Stimulated activated CD4-positive, alpha-beta T cell treated with anti-CD3 and anti-CD28 coated beads, Interleukin-4, amount 100 ng/mL, for 24 hours (primary cell): ENCODE measurements at places on chromosomes 5 and 9.
A peak's percentile ranks its signal among the peaks of the same experiment; 100 is the strongest.

GRCh38 chr9:105245029-105245890 lies 809 bp downstream of the SLC44A1 start:
- DNase-seq = peak; percentile 32

GRCh38 chr5:115068239-115069086 lies 101.2 kb downstream of the TRIM36 start:
- DNase-seq = peak; percentile 28

DNA sequence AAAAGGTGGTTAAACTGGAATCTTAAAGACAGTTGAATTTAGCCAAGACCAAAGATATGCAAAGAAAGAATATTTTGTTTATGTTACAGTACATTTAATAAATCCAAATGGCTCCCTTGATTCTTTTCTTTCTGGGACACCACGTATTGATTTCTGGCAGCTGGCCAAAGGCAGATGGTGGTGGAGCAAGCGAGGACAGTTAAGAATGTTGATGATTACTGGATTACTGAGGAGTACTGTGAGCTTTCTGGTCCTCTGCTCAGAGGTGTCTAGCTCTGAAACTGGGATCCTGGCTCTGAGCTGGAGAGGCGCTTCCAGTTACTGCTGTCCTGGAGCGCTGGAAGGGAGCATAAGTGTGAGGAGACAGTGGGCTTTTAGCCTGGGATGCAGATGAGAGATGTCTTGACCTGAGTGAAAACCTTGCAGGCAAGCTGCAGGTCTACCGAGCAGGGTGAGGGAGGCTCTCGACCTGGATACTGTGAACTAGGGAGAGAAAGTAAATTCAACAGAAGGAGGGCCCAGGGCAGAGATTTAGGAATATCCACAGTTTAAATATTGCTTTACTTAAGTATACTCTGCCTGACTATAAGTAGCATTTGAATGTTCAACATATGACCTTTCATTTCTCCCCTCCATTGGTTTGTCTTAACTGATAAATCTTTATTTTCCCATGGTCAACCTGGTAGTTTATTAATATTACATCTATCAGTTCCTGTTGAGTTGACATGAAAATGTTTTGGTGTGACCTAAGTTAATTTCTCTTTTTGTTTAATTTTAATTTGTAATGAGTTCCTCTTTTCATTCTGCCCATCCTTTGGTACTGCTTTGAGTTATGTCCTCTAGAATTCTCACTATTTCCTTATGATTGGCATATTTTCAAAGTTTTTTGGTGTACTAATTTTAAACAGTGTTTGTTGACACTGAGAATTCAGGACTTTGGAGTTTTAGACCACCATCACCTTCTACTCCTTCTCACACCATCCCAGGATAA lies 3.7 kb downstream of the SYK start:
- DNase-seq = no peak

DNA sequence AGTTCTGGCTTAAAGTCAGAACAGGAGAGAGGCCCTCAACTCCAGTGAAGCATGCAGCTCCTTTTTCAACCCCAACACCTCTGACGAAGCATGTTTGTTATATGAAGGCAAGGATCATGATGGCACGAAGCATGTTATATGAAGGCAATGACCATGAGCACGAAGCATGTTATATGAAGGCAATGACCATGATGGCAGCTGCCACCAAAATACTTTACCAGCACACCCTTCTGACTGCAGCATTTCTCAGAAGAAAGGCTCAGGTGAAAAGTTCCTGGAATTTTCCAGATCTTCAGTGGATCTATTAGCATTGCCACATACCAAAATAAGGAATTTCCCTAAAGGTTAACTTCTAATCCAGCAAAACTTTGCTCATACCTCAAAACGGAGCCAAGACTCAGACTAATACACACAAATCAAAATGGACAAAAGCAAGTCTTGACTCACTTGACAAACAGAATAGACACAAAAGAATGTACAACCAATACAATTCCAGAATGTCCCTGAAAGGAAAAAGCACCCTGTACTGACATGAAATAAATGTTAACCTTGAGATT lies 217.4 kb downstream of the FANCC start:
- no peak for DNase-seq

DNA sequence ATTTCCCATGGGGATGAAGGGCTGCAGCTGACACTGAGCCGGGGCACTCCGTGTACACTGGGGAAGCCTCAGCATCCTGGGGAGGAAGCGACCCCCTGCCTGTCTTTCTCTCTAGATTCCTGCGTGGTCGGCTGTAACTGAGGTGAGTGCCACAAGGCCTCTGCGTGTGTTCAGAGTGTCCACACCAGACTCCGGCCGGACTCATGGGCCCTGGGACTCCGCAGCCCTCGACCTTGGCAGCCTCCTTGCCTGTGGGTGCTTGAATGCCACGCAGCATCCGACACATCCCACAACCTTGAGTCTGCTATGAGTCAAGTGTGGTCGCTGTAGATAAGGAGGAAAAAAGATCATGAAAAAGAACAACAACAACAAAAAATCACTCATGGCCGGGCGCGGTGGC lies 23.4 kb downstream of the PAEP start:
- DNase-seq = no peak

DNA sequence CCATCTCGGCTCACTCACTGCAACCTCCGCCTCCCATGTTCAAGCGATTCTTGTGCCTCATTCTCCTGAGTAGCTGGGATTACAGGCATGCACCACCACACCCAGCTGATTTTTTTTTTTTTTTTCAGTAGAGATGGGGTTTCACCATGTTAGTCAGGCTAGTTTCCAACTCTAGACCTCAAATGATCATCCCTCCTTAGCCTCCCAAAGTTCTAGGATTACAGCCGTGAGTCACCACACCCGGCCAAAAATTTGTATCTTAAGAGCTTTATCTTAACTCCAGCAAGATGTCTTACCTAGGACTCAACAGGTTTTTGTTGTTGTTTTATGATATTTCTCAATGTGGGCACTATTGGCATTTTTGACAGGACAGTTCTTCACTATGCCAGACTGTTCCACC lies 27.9 kb downstream of the LYRM7 start:
- no peak for DNase-seq

GRCh38 chr5:75862872-75863271 lies 145.6 kb upstream of the POC5 start:
- DNase-seq = no peak

- DNase-seq = no peak
These were observed 19.4 kb downstream of the CWC27 start for GRCh38 chr5:64788156-64788555.

DNA sequence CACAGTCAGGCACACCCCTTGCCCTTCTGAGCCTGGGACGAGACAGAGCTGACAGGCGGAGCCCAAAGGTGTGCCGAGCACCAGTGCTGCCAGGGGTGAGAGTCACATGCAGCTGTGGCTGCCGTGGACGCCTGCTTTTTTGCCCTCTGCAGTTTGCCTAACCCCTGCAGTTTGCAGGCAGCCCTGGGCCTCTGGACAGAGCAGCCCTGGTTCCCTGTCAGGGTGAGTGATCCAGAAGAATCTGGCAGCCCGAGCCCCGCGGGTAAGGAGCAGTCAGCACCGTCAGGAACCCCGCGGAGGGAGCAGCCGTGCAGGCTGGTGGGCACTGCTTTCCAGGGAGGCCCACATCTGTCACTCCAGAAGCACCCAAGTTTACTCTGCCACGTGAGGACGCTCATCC lies 30.3 kb downstream of the CEP72 start:
- no peak for DNase-seq

GRCh38 chr5:2888520-2889060 lies 137.1 kb upstream of the IRX2 start:
- DNase-seq = no peak

DNA sequence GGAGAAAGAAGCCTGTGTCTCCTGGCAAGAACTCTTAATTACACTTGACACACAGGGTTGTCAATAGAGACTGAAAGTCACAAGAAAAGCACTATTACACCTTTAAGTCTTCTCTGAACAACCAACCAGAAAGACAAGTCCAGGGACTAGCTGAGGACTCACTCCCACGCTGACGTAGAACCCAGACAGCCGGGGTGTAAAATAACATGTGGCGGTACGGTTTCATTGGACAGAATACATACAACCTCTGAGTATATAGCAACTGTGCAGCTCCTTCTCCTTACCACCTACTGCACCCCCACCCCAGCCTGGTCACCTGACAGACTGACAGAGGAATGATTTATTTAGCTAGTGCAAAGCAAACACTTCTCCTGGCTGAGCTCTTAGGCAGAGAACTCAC lies 103.4 kb upstream of the RASEF start:
- no peak for DNase-seq

- DNase-seq = no peak
These were observed 59.9 kb downstream of the ROPN1L start for GRCh38 chr5:10501554-10502075.

DNA sequence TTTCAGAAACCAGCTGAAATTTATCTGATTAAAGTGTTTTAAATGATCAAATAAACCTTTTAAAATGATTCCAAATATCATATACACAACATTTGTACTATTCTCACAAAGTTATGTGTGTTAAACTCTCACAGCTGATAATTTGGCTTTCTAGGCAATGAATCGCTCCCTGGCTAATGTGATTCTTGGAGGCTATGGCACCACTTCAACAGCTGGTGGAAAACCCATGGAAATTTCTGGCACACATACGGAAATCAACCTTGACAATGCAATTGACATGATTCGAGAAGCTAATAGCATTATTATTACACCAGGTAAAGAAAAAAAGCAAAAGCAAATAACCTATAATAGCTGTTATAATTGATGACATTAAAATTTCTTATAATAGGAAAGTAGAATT lies 72.4 kb downstream of the NNT start:
- DNase-seq = no peak

DNA sequence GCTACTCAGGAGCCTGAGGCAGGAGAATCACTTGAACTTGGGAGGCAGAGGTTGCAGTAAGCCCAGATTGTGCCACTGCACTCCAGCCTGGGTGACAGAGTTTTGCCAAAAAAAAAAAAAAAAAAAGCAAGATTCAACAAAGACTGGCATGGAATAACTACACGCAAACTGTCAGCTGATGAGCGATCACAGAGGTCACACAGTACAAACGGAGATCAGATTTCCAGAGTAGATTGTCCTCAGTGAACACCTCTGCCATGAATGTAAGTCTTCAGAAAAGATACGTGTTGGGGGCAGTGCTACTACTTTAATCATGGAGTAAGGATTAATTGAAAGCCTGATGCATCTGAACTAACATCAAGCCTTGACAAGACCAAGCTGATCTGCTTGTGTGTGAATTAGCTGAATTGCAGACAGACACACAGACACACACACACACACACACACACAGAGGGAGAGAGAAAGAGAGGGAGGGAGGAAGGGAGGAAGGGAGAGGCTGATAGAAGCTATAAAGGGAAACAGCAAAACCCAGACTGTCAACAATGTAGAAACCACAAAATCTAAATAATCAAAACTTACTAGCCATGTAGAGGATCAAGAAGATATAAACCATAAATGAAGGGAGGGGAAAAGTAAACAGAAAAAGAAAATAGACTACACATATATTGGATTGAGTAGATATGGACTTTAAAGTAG lies 222.9 kb upstream of the ZNF462 start:
- no peak for DNase-seq

DNA sequence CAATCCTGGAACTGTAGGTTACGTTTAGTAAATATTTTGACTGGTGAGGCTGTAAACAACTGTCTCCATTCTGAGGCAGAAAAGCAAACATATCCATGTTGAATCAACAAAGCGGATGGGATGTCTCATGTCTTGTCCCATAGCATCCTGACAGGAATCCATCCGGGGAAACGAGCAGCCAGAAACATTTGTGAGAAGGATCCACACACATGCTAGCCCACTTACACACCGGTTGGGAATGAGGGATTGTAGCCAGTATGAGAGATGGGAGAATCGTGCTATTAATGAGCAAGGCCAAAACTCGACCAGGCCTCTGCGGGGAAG lies 117.5 kb downstream of the FSTL4 start:
- no peak for DNase-seq

- DNase-seq = no peak
These were observed 5.9 kb downstream of the PCDHB6 start for GRCh38 chr5:141155540-141156374.

DNA sequence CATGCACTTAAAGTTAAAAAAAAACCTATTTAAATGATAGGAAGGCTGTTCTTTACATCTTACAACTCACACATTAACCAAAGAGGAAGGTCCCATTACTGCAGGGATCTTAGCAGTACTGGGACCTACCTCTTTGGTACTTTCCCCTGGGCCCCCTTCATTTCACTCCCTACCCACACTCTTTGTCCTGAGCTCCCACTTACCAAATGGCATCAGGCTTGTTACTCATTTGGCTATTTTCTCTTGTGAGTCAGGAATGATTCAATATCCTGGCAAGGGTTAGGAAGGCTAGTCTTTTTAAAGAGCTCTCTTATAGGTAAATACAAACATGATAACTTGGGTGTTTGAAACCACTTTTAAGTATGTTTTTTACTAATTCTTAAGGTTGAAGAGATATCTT lies 117.4 kb upstream of the ELL2 start:
- DNase-seq = peak; percentile 61

DNA sequence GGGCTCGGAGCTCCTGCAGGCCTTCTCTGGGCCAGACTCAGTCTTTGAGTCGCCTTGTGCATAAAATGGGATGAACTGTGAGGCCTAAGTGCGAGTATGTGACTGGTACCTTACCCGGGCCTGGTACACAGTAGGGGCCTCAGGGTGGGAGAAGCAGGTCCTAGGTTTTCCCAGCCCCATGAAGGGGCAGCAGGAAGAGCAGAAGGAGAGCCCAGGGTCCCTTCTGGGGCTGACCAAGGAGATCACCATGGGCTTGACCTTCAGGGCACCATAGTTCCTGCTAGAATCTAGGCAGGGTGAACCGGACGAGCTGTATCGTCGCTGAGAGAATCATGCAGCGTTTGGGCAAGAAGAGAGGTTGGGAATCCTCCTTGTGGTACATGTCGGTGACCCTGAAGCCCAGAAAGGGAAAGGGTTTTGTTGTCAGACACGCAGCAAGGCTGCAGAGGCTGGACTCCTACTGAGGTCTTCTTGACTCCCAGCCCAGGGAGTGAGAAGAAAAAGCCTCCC lies 373 bp upstream of the PHYKPL start:
- no peak for DNase-seq

- DNase-seq = no peak
These were observed 306.4 kb downstream of the ZSWIM6 start for GRCh38 chr5:61638476-61638875.

- no peak for DNase-seq
These were observed 10.2 kb downstream of the NFX1 start for GRCh38 chr9:33300546-33300945.

DNA sequence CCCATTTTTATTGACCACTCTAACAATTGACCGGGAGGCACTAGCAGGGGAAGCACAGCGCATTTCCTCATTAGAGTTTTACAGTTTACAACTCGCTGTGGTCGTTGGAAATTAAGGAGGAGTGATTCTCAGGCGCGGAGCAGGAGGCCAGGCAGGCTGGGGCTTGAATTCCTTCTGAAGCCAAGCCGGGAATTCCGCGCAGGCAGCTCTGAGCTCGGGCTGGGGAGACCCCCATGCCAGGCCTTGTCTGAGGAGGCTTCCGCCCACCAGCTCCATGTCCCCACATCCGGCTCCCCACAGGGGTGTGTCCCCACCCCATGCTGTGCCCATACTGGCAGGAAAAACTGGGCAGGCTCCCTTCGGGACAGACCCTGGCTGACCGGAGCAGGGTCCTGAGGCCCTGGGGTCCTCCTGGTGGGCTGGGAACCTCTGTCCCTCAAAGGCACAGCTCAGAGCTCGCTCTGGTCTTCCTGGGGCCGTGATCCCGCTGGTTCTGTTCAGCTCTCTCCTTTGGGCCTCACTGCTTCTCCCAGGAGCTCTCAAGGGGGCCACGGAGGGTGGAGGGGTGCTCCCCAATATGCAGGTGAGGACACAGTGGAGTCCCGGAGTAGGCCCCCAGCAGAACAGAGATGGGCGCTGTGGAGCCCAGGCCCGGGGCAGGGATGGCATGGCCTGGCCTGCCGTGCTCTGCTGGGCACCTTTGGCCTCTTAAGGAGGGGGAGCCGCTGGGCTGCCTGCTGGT lies 1.3 kb upstream of the NRARP start:
- no peak for DNase-seq
